SK-MEL-5 (cell line): ENCODE measurements at places on chromosomes 2 and 18.
A peak's percentile ranks its signal among the peaks of the same experiment; 100 is the strongest.

DNA sequence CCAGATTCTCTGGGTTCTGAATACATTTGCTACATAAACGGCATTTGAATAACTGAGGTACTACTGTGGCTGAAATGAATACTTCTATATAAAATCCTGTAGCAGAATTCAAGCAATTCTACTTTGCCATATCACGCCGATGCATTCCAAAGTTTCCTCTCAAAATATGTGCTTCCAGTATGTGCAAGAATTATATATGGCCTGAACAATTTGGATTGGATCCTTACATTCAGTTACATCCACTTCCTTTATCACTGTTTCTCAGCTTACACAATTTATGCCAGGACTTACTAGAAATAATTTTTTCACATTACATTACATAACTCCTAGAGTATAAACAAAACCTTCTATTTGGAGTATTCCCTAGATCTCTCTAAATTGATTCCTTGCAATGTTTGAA is 46.3 kb upstream of the STAT4 start:
- no peak for DNase-seq

GRCh38 chr2:179861416-179862067 is at the start of gene ZNF385B:
TSS of gene ZNF385B (minus strand) at chr2:179861612.
- DNase-seq: no peak

GRCh38 chr2:145032791-145033190 is 512.9 kb upstream of the ZEB2 start:
- DNase-seq: no peak

DNA sequence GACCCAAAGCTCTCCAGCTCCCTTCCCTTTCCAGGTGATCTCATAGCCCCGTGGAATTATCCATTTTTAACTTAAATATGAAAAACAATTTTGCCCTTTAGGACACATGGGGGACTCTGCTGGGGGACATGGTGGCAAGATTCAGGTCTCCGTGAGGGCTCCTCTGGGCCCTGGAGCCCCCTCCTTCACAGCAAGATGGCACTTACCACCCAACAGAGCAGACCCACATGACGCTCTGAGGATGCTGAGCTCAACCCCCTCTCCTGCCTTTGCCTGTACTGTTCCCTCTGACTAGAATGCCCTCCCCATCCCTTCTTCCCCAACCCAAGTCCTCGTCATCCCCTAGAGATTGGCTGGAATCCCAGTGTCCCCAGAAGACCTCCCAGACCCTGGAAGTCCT is 17.2 kb downstream of the TEX51 start:
- no peak for DNase-seq

DNA sequence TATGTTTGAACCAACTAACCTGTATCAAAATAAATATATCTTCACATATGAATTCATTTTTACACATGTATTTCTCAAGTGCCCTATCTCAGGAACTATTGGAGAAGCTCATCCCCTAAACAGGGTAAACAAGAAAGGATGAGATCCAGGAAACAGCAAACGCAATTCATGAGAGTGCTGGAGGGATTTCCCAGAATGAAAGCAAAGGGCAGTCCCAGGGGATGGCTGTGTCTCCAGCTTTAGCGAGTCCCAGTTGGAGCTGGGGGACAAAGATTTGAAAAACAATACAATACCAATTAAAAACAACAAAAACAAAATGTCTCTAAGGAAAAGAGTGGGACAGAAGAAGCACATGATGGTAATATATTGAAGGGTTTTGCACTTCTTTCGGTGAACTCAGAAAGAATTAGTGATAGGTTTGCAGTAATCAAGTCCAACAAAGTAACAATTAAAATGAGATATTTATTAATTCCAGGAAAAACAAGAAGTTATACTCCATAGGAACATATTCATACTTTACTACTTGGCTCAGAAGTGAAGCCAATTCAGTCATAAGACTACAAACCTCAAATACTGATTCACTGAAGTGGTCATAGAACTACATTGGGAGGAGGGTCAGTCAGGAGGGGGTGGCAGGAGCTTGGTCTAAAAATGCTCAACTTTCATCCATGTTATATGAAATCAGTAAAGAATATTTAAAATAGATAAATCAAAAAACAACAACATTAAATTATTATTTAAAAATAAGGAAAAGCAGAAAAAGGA is 73.1 kb upstream of the PDE1A start:
- no peak for DNase-seq

DNA sequence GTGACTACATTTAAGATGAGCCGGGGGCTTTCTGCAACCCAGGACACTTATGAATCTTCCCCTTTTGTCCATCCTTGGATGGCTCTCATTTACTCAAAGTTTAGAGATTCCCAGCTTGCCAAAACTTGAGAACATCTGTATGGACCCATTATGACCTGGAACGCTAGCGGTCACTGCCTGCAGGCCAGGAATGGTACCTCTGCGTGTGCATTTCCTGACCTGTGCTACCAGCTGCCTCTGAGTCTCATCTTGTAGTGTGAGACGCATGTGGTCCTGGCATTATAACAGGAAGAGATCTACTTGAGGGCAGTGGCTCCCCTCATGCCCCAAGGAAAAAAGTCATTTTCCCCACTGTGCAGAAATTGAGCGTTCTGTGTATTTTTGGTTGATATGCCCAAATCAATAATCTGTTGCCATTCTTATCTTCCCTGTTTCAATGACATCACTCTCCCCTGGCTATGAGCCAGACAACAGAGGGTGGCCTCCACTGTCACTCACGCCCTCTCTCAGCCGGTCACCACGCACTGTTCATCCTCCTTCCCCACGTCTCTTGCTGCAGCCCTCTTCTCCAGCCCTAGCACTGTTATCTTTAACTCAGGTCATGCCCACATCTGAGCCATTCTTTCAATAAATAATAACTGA is 28.5 kb upstream of the NPAS2 start:
- no peak for DNase-seq

GRCh38 chr2:69798909-69799526 is 30.4 kb upstream of the GMCL1 start:
- DNase-seq: no peak

- DNase-seq: peak; percentile 16
Measured at GRCh38 chr2:16665748-16666448, at the start of gene CYRIA. TSS of gene CYRIA (minus strand) at chr2:16665834. CDS start at chr2:16588119, 77,715 bp downstream.

DNA sequence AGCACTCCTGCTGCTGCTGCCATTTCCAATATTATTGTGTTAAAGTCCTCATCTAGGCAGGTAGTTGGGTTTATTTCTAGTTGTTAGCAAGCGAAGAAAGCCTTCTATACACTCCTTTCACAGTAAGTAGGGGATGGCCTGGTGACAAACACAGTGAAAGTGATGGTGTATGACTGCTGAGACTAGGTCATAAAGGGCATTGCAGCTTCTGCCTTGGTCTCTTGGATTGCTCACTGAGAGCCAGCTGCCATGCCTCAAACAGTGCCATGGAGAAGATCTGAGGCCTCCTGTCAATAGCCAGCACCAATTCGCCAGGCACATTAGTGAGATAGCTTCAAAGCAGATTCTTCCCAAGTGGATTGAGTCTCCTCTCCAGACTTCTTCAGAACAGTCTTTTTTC is 27.6 kb upstream of the MSTN start:
- DNase-seq: no peak

- DNase-seq: no peak
Measured at GRCh38 chr2:231655894-231656293, 52.4 kb upstream of the PTMA start.

GRCh38 chr2:54573537-54573919 is 117.4 kb downstream of the SPTBN1 start:
- no peak for DNase-seq

DNA sequence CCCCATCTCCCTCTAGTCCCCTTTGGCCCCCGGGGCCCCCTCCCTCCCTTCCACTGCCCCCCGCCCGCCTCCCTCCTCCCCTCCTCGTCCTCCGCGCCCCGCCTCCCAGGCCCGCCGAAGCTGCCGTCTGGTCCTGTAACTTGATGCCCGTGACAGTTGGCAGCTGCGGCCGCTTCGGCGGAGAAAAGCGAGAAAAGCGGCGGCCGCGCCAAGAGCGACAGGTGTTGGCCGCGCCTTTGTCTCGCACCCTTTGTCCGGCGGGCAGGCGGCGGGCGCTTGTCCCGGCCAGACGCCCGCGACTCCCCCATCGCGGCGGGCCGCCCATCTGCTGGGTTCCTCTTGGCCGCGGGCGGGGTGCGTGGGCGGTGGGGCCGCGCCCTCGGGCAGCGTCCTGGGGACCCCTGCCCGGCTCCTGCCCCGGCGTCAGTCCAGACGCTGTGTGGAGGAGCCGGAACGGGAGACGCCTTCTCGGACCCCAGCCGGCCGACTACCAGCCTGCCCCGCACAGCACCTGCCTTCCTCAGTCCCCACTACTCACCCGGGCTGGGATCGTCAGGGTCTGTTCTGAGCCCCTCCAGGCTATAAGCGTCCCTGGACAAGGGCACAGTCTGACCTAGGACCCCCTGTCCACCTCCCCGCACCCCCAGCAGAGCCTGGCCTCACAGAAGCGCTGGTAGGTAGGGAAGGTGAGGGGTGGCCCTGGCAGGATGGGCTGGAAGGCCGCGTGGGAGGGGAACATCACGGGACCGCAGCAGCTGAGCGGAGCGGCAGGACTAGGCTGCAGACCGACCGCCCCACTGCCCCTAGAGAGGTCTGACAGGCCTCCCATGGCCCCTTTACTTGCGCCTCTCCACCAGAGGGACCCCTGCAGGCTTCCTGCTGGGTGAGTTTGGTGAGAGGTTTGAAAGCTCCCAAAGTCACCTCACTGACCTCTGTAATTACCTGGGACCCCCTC is 1.2 kb upstream of the HES6 start:
- DNase-seq: no peak

DNA sequence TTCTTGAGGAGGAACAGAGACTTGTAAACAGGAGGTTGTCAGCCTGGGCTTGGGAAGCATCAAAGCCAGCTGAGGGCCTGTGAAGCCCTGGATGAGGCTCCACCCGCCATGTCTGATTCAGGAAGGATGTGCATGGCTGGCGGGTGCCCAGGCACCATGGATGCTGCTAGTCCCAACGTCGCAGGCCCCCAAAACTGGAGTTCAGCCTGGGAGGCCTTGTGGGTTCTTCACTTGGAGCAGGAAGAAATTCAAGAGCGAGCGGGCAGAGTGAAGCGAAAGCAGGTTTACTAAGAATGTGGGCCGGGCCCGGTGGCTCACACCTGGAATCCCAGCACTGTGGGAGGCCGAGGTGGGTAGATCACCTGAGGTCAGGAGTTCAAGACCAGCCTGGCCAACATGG is 12.1 kb upstream of the PXDN start:
- DNase-seq: no peak

DNA sequence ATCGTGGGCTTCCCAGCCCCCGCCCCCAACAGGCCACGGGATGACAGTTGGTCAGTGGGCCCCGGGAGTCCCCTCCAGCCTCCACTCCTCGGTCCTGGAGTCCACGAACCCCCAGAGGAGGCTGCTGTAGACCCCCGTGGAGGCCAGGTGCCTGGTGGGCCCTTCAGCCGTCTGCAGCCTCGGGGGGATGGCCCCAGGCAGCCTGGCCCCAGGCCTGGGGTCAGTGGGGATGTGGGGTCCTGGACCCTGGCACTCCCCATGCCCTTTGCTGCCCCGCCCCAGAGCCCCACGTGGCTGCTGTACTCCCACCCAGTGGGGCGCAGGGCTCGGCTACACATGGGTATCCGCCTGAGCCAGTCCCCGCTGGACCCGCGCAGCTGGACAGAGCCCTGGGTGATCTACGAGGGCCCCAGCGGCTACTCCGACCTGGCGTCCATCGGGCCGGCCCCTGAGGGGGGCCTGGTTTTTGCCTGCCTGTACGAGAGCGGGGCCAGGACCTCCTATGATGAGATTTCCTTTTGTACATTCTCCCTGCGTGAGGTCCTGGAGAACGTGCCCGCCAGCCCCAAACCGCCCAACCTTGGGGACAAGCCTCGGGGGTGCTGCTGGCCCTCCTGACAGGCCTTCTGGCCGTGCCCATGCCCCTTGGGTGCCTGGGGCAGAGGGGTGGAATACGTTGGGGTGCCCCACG is 7.6 kb downstream of the NEU4 start:
- DNase-seq: no peak

DNA sequence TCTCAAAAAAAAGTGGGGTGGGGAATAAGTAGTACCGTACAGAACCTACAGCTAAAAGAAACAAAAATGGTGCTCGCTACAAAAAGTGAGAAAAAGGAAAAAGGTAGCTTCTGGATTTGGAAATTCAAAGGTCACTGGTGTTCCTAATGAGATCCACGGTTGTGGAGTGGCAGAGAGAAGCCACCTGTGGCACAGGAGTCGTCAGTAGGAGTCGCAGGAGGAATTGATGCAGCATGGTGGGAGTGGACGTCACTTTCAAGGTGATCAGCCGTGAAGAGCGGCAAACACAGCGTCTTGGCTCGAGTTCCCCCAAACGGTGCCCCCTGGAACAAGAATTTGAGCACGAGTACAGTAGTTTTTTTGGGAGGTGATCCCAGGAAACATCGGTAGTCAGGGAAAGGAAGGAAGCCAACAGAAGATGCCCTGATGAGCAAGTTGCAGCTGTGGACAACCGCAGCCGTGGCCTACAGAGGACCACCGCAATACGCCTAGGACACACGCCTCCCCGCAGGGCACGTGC is 1.4 kb upstream of the TTL start:
- DNase-seq: no peak

- no peak for DNase-seq
Measured at GRCh38 chr2:160670618-160671017, 177.0 kb upstream of the RBMS1 start.

GRCh38 chr2:3608373-3609278 is 13.7 kb downstream of the COLEC11 start:
- no peak for DNase-seq

DNA sequence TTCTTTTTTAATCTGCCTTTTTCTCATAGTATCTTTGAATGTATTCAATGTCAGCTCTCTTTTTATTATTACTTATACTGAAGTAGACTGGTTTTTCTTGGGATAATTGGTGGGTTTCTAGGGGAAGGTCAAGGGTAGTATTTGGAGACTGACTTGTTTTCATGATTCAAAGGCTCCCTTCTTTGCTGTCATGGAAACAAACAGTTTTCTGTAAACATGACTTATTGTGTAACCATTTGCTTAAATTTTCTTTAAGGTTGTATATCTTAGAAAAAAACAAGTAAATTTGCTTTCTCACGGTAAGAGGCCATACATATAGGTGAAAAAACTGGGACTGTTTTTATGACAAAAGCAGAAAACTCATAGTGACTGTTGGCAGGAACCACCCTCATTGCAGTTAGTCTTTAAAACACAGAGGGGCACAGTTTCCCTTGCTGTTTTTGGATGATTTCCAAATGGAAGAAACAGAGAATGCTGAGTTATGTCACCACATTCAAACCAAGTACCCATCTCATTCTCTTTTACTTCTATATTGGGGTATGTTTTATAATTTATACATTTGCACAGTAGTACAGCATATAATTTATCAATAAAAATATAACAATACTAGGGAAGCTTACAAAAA is 5.8 kb upstream of the RDH14 start:
- no peak for DNase-seq
